Choroid plexus epithelial cell (primary cell): ENCODE measurements at places on chromosomes 16 and 17.

DNA sequence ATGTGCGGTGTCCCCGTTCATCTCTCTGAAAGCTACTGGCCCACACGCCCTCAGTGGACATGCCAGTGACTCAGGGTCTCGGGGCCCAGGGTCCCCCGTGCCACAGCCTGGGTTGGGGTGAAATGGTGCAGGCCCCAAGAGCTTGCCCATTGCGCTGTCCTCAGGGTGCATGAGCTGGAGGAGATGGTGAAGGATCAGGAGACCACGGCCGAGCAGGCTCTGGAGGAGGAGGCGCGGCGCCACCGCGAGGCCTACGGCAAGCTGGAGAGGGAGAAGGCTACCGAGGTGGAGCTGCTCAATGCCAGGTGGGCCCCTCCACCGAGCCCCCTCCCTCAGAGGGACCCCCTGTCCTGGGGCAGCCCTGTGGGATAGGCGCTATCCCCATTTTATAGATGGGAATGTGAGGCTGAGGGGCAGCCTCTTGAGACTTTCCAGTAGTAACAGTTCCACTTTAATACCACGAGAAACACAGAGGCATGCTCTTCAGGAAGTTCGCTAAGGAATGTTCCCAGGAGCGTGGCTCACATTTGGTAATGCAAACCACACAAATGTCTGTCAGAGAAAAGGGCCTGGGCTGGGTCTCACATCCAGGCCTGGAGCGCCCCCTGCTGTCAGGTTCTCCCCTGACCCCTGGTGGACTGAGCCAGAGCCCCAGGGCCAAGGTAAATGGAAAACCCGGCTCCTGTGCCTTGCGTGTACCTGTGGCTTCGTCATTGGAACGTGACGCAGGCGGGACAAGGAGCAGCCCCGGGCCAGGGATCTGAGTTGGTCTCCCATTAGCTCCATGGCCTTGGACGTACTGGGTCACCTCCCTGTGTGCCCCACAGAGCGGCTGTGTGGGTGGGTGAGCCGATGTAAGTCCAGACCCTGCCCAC is 133.7 kb downstream of the RAB11FIP4 start:
- peak; percentile 97 for DNase-seq

- no peak for DNase-seq
Measured at GRCh38 chr16:51820176-51820575, 669.1 kb upstream of the SALL1 start.

DNA sequence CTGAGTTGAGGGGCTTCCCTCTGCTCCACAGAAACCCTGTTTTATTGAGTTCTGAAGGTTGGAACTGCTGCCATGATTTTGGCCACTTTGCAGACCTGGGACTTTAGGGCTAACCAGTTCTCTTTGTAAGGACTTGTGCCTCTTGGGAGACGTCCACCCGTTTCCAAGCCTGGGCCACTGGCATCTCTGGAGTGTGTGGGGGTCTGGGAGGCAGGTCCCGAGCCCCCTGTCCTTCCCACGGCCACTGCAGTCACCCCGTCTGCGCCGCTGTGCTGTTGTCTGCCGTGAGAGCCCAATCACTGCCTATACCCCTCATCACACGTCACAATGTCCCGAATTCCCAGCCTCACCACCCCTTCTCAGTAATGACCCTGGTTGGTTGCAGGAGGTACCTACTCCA is 26.0 kb downstream of the STH start:
- no peak for DNase-seq

GRCh38 chr17:48429156-48429555 is 858 bp downstream of the SKAP1 start:
- DNase-seq, result no peak

- no peak for DNase-seq
Measured at GRCh38 chr16:54585998-54586340, 299.4 kb upstream of the IRX3 start.

- no peak for DNase-seq
Measured at GRCh38 chr16:62863139-62863538, 826.9 kb upstream of the CDH8 start.

- no peak for DNase-seq
Measured at GRCh38 chr17:77327566-77328464, 187.0 kb downstream of the SEC14L1 start.

DNA sequence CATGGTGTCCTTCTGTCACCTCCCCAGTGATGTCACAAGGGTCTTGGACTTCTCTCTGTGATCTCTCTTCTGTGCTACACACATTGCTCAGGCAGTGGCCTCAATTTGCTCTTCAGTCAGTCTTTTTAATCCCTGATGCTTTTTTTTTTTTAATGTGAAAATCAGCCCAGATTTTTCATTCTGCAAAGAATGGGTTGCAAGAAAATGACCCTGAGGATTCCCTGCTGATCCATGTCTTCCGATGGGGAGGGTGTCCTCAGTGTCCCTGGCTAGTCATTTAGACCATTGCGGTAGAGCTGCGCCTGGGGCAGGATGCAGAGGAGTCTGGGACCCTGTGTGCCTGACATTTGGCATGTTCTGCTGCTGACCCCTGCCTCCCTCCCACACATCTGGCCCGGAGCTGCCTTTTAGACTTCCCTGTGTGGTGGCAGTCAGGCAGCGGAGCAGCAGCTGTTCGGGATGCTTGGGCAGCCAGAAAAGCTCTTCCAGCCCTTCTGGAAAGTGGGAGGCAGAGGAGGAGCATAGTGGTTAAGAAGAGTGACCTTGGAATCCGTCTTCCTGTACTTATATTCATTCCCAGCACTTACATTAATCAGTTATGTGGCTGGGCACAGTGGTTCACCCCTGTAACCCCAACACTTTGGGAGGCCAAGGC is 12.3 kb downstream of the GPT2 start:
- peak; percentile 28 for DNase-seq

DNA sequence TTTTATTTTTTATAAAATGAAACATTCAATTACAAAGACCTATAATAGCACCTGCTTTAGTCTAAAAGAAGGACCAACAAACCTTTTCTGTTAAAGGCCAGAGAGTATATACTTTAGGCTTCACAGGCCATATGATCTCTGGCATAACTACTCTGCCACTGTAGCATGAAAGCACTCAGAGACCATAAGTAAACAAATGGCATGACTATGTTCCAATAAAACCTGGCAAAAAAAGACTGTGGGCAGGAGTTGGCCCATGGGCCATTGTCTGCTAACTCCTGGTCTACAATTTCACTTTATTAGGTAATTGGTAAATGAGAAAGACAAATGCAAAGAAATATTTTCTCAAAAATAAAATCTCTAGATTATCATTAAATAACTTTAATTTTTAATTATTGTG is 14.9 kb downstream of the CEP112 start:
- DNase-seq, result no peak

- DNase-seq, result no peak
Measured at GRCh38 chr16:83952587-83952939, 477 bp upstream of the OSGIN1 start.

- no peak for DNase-seq
Measured at GRCh38 chr17:63652106-63652505, 29.9 kb downstream of the MAP3K3 start.

- no peak for DNase-seq
Measured at GRCh38 chr16:50265260-50265659, 1.1 kb upstream of the ADCY7 start.

DNA sequence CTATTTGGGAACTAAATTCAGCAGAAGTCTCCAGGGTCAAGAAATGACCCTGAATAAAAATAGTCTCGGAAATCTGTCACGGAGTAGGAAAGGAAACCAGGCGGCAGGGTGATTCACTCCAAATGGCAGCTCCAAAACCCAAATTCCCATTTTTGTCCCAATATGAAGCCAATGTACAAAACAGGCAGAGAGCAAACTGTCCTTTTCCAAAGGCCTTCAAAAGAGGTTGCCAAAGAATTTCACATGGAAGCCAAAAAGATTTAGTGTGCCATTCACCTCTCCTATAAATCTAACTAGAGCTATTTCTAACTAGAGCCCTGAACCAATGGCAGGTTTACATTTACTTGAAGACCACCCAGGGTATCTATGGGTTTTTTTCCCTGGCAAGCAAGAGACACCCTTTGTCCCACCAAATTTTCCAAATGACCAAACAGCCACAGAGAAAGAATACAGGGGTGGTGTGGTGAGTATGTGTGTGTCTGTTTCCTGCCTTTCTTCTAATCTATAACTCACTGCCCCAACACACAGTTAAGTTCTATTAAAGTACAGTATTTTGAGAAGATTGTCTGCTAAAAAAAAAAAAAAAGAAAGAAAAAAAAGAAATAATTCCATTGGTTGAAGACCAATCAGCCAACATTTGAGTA is 6.8 kb downstream of the MYO1D start:
- DNase-seq, result no peak
